Stimulated activated CD4-positive, alpha-beta T cell treated with anti-CD3 and anti-CD28 coated beads, TNF-alpha, amount 100 ng/mL, for 1 hour (primary cell): ENCODE measurements at places on chromosomes 12 and 14.

- DNase-seq = no peak
Measured at GRCh38 chr12:64456119-64456518, 4.2 kb downstream of the TBK1 start.

GRCh38 chr12:20018406-20018805 is 349.9 kb upstream of the PDE3A start:
- DNase-seq = no peak

DNA sequence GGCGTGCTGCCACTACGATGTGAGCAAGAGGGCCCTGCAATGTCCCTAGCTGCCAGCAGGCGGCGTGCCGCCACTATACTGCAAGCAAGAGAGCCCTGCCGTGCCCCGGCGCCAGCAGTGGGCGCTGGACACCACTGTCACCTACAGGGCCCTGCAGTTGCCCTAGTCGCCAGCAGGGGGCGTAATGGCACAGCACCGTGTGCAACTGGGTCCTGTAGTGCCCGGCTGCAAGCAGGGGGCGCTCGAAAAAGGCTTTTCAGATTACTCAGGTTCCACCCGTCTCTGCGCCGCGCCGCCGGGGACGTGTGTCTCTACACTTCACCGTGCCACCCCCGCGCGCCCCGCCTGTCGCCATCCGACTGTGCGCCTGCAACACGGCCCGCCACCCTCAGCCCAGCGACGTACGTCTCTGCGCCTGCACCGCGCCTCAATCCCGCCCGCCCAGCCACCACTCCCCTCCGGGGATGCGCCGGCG is 1356.9 kb downstream of the TMEM121 start:
- DNase-seq = no peak

DNA sequence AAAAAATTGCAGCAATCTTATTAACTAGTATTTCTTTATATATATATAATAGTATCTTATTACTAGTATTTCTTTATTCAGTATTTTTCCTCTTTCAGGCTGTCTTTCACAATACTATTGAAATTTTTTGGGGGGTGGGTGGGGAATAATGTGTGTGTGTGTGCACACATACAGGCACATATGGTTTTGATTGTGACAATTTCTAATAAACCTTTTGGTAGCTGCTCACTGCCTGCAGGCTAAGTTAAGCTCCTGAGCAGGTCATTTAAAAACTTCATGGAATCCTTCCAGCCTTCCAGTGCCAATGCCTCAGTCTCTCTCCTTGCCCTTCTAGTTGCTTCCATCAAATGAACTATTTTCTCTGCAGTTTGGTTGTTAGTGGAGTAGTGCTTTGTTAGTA is 490.1 kb downstream of the PCNX1 start:
- DNase-seq = no peak

- no peak for DNase-seq
Measured at GRCh38 chr12:122584177-122584863, 57.3 kb downstream of the KNTC1 start.

DNA sequence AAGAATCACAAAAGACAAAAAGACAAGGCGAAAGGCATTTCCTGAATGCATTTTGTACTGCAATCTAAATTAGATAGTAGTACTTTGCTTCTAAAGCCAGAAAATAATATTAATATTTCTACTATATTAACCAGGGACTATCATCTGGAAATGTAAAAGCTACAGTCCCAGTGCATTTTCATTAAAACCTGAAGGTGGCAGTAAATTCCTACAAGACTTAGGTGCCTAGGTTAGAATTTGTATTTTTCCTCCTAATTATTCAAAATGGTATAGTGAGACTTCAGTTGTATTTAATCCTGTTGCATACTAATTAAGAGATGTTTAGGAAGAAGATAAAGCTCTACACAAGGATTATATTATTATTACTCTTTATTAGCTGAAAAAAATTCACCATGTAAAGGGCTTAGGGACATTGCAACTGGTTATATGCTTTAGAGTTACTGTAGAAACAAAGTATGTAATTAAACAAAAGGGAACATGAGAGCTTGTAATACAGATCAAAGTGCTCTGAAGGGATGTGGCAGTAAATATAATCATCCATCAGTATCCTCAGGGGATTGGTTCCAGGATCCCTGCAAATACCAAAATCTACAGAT is 53.6 kb downstream of the BRMS1L start:
- no peak for DNase-seq

GRCh38 chr12:3669594-3669993 is 83.3 kb downstream of the CRACR2A start:
- DNase-seq = no peak

- DNase-seq = no peak
Measured at GRCh38 chr12:27299102-27299501, 33.5 kb upstream of the BMAL2 start.

DNA sequence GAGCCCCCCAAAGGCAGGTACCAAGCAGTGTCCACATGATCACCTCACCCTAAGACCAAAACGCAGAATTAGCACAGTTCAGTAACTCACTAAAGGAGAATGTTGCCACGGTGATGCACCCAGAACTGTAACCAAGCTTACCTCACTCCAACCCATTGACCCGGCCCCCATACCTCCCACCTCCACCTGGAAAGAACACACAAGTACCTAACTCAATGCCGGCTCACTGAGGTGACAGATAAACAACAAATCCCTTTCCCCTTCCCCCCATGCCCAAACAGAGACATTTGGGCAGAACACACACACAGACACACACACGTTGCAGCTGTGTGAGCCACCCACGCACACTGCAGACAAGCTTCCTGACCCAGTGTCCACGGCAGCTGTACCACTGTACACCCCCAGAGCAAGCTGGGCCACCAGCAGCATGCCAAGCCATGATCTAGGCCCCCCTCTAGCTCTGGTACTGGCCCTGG is 1.3 kb downstream of the RAPGEF3 start:
- no peak for DNase-seq

GRCh38 chr12:74559728-74560127 is 22.1 kb downstream of the ATXN7L3B start:
- DNase-seq = no peak

DNA sequence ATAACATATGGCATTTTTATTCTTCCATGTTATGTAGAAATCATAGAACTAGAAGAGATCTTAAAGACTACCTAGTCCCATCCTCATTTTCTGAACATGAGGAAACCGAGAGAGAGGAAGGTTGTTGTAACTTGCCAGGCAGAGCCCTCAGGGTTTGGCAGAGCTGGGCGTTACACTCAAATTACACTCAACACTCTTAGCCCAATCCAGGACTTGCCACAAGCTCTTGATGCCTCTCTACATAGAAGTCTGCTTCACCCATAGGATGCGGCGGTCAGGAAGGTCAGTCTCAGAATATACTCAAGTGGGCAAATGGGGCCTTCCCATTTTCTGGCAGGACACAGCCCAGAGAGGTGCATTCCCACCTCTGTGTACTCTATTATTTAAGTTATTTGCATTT is 208.1 kb downstream of the ZFP36L1 start:
- no peak for DNase-seq

- DNase-seq = no peak
Measured at GRCh38 chr12:39816671-39817185, 197.1 kb upstream of the ABCD2 start.

DNA sequence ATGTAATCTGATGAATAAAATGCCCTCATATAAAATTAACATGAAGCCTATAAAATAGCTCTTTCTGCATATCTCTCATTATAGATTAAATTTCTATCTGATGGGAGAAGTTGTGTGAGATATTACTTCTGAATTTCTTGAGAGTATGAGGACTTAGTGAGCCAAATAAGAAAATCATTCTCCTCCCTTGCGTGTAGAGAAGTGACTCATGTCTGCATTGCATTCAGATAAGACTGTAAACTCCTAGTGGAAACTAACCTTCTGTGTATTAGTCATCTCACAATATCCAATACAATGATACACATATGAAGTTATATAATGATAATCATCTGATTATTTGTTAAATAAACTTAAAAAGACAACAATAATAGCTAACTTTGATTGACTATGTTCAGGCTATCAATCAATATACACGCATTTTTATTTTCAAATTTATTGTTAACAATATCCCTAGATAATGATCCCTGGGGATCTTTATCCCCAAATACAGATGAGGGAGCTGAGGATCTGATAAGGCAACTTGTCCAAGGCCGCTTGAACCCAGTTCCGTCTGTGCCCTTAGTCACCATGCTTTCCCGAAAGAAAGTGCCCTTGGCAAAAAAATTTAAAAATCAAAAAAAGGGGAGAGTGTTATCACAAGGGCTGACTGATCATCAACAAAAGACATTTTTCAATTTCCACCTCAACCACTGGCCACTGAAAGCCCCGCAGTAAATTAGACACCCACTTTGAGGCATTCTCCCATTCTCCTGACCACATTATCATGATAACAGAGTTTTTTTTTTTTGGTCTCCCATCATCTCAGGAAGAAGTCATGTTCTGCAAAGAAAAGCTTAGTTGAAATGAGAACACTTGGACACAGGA is 189.2 kb upstream of the RASSF8 start:
- no peak for DNase-seq

- DNase-seq = no peak
Measured at GRCh38 chr12:122590990-122591389, 63.9 kb downstream of the KNTC1 start.

DNA sequence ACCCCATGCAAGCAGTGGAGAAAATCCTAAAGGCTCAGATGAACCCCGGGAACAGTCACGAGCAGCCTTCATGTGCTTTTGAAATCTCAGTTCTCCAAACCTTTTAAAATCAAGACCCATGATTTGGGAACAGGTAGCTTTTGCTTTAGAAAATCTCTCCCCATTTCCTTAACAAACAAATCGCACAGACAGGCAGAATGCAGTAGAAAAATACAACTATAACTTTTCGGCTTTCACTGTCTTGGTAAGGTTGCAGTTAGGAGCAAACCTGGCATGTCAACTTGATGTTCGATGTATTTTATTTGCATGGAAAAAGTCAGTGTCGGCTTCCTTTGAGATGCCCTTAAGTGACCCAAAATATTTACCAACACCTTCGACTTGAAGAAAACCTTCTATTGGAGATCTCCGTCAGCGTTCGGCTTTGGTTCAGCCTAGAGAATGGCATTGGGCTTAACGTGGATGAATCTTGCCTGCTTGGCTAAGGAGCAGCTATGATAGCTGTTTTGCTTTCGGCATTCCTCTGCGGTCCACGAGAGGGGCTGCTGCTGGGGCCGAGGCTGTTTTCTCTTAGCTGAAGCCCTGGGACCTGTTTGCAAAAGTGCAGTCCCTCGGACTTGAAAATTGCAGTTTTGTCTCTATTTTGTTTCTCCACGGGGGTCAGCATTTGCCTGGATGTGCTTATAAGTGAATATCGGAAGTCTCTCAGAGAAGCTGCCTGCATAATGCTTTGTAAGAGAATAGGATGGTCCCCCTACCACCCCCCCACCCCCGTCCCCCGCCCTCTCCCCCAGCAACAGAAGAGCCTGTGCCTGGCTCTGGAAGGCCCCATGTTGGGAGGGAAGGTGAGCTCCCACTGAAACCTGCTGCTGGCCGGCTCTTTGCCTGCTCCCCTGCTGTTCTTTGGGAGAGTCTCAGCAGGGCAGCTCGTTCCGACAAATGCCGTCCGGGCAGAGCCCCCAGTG is 122.8 kb downstream of the AACS start:
- DNase-seq = no peak

- DNase-seq = no peak
Measured at GRCh38 chr12:13947276-13947946, 34.0 kb downstream of the GRIN2B start.

DNA sequence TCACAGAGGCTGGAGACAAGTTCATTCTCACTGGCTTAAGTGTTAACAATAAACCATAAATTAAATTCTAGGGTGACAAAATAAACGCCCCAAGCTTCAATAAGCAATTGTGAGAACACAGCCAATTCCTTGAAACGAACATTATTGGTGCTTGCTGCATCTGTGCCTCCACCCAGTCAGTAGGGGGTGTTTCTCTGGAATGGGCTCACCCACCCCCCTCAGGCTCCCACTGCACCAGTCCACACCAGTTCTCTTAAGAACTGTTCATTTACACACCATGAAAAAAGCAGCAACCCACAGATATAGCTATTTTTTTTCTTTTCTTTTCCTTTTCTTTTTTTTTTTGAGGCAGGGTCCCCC is 34.7 kb downstream of the CDC42BPB start:
- DNase-seq = no peak

GRCh38 chr12:13780453-13780852 is 200.9 kb downstream of the GRIN2B start:
- DNase-seq = no peak

DNA sequence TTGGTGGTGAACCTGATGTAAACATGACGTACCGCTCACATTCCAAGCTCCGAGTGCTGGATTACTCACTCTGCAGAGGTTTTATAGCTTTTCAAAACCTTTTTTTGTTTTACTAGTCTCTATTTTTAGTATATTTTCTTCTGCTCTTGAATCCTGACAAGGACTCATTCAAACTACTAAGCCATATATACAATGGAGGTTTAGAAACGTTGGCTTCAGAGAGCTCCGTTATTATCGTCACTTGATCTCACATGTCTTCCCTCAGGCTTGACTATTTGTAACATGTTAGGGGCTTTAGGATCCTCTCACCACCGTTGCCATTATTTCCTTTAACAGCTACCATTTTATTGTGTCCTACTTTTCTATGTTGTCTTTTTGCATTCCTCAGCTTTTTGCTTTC is 1321.5 kb upstream of the FLRT2 start:
- no peak for DNase-seq

- DNase-seq = no peak
Measured at GRCh38 chr12:32906399-32907165, 10.0 kb upstream of the PKP2 start.

DNA sequence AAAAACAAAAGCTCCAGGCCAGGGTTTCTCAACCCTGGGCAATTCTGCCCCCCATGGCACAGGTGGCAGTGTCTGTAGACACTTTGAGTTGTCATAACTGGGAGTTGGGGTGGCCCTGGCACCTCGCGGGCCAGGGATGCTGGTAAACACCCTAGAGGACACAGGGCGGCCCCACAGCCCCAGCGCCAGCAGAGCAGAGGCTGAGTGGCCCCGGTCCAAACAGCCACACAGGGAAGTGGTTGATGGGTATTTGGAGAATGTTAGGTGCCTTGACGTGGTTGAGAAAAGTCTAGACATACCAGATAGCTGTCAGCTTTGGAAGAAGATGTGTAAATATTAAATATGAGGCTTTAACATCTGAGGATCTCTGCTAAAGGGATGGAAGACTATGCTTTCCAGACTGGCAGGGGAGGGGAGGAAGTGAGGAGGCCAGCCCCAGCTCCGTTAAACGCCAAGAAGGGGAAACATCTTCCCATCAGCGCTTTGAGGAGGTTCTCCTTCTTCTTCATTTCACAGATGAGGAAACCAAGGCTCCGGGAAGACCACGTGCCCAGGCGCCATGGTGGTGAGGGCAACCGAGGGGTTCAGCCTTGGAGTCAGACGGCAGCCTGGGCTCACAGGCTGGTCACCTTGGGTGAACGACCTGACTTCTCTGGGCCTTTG is 103.7 kb downstream of the SCARB1 start:
- DNase-seq = no peak
